ENCODE measurements at places on chromosomes 5 and 9.

- no peak for DNase-seq
Observed at GRCh38 chr5:56527174-56527573, 288.2 kb upstream of the MAP3K1 start.

- no peak for DNase-seq
Observed at GRCh38 chr5:22835686-22836085, 17.5 kb downstream of the CDH12 start.

GRCh38 chr5:137345396-137345795 is 153.7 kb downstream of the SPOCK1 start:
- peak; percentile 43 for DNase-seq

DNA sequence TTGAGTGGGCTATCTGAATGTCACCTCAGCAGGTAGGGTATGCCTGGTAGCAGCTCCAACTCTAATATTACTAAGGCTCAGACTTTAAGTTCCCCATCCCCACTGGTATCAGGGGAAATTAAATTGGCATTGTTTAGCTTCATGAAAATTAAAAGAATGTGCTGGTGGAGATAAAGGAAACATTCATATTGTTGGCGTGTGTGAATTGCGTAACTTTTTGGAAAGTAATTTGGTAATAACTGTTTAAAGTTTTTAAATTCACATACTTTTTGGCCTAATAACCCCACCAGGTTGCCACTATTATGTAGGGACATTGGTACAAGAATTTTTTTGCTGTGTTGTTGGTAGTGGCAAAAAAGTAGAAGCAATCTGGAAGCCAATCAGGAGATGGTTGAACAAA is 29.4 kb downstream of the TNPO1 start:
- DNase-seq = no peak

DNA sequence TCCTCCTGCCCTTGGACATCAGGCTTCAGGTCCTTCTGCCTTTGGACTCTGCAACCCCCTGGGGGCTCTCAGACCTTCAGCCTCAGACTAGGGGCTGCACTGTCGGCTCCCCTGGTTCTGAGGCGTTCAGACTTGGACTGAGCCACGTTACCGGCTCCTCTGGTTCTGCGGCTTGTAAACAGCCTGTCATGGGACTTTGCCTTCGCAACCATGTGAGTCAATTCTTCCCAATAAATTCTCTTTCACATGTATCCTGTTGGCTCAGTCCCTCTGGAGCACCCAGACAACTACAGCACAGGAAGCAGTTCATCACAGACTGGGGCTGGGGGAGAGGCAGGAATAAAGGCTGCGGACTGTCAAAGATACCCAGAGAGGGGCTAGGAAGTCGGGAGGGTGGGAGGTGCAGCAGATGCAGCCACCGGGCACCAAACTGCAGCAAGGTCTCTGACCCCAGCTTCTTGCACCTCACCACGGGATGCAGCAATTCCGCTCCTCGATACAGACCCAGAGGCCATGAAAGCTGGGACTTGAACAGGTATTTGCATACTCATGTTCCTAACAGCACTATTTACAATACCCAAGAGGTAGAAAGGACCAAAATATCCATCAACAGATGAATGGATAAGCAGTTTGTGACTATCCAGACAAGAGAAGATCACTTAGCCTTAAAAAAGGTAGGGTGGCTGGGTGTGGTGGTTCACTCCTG is 100.8 kb downstream of the COL23A1 start:
- DNase-seq = no peak

GRCh38 chr9:86460216-86461002 is 106.2 kb upstream of the TUT7 start:
- DNase-seq = no peak

- no peak for DNase-seq
Observed at GRCh38 chr5:121088341-121088740, 624.2 kb downstream of the PRR16 start.

- peak; percentile 37 for DNase-seq
Observed at GRCh38 chr5:175059687-175060211, 335.4 kb downstream of the MSX2 start.

All from NCI-H526 treated with DMSO at 0.1 percent for 48 hours (cell line).